ENCODE measurements at places on chromosomes 6 and 20.

DNA sequence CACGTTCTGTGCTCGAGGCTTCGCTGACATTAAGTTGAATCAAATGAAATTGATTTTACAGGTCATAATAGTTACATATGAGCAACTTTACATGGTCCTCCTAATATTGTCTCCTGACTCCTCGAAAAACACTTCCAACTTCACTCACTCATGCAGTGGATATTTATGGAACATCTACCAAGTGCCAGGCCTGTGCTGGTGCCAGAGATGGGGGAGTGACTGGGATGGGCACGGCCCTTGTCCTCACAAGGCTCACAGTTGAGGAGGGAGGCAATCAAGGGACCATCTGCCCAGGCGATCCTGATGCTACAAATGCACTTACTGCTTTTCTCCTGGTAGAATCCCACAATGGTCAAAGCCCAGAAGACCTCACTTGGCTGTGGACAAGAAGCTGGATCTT, 426.4 kb downstream of the PREX1 start:
- no peak for DNase-seq

GRCh38 chr6:13249817-13250216, 78.5 kb downstream of the TBC1D7 start:
- no peak for DNase-seq

DNA sequence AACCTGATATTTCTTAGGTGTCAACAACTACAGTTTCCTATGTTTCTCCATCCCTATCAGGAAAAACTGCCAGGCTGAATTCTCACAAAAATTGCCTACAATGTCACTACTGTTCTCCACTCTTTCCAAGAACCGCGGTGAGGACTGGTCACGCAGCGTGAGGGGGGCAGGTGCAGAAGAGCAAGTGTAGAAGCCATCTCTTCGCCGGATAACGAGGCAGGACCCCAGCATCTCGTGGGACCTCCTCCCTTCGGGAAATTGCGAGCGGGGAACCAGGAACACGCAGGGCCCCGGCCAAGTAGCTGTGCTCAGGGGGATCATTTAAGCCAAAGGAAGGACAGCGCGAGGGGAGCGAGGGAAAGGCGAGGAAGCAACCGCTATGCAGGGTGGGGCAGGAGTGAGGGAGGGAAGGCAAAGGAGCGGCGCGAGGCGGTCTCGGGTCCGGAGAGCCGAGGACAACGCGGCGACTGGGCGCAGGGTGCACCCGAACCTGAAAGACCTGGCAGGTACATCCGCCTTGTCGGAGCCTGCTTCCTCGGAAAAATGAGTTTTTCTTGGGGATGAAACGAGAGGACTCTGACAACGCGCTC, 559 bp downstream of the APMAP start:
- DNase-seq = no peak

DNA sequence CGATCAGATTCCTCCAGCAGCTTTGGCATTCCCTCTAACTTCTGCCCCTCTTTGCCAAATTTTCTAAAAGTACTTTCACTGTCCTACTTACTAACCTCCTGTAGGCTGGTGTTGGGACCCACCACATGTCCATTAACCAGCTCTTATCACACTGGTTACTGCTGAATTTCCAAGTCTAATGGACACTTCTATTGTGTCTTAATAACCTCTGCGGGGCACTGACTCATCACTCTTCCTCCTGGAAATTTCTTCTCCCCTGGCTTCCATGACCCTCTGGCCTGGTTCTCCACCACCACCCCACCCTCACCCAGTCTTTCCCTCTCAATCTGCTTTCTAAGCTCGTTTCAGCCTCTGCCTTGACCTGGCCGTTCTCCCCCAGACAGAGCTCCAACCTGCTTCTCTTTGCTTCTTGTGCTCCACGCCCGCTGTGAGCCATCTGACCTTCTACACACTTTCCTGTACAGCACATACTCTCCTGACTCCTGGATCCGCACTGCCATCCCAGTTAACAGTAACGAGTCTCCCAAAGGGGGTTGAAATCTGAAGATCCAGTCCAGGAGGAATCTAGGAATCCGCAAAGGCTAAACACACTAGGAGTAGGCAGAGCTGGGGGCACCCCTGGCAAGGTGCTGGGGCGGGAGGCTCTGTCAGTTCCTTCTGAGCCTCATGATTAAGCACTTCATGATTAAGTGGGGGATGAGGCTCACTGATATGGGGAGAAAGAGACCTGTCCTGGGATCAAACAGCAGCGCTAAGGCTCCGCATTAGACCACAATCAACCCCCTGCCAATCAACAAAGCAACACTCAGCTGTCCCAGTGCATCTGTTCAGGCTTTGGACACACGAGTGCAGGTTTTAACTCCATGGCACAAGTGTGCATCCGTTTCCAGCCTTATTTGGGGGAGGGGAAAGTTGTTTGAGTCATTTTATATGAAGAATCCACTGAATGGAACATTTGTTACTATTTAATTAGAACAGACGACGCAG, 146.3 kb downstream of the LY86 start:
- no peak for DNase-seq

GRCh38 chr6:14306151-14306906, 188.8 kb downstream of the CD83 start:
- no peak for DNase-seq

- DNase-seq = no peak
Observed at GRCh38 chr6:42979523-42980177, 669 bp upstream of the PEX6 start.

GRCh38 chr6:138417493-138418117, 13.6 kb downstream of the HEBP2 start:
- DNase-seq = no peak

- no peak for DNase-seq
Observed at GRCh38 chr20:14673164-14673563, 335.8 kb upstream of the FLRT3 start.

DNA sequence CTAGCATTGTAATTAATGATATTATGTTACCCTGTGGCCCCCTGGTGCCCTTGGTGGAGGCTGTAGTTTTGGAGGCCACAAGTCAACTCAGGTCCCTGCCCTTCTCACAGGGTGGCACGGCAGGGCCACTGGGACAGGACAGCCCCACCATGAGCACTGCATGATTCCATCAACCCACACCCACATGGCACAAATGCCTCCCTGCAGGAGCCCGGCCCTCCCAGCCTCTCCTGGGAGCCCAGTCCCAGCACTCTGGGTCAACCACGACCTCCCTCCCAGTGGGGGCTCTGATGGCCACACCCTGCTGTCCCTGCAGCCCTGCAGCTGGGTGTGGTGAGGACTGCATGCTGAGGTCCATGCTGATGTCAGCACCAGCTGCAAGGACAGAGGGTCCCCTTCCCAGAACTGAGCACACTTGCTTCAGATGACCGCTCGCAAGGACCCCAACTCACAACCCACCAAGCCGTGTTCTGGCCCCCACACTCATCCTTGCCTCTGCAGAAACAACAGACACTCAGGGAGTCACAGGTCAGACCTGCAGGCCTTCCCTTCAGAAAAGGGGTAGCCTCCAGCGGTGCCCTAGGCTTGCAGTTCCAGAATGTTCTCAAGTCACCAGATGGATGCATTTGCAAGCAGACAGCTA, 15.7 kb upstream of the CST7 start:
- DNase-seq = no peak

DNA sequence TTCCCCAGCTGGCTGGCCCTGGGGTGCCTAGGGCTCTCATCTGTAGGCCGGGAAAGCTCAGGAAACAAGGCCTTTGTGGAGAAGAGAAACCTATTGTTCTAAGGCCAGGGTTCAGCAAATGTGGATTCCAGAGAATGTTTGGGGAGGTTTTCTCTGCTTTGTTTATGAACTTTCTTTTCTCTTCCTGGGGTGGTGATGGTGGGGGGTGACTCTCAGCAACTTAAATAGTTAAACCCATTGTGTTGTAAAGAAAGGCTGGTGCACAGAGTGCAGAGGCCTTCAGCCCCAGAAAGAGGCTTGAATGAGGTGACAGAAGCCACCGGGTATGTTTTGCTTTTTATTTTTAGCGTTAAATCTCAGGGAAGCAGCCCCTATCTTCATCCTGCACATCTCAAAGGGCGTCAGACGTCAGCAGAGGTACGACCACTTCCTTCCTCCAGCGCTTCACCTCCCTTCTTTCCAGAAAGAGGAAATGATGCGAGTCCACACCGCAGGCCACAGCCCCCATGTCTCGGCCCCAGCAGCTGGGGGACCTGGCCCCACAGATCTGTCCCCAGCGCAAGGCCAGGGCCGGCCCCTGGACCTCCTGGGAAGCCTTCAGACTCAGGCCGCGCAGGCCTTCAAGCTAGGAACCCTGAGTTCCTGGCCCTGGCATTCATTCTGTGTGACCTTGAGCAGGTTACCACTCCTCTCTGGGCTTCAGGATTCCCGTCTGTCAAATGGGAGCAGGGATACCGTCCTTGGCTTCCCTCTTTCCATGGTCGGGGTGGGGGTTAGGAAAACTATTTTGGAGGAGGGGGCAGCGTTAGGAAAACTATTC, 605 bp upstream of the PPP1R16B start:
- DNase-seq = no peak

DNA sequence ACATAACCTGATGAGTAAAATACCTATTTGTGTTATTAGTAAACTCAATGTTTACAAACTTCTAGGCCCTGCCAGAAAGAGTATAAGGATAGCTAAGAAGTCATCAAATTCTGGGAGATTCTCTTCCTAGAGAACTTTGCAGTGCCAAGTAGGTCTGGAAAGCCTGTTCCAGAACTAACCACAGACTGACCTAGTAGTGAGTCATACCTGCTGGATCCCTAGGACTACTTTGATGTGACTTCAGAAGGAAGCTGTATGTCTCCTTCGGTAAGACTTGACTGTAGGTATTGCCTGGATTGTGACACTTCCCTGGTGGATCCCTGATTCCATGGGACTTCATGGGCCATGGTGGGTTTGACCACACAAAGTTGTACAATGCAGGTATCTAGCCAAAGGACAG, 131.7 kb downstream of the DNAH8 start:
- no peak for DNase-seq

GRCh38 chr6:159090530-159091480, 46.0 kb upstream of the TAGAP start:
- DNase-seq = no peak

DNA sequence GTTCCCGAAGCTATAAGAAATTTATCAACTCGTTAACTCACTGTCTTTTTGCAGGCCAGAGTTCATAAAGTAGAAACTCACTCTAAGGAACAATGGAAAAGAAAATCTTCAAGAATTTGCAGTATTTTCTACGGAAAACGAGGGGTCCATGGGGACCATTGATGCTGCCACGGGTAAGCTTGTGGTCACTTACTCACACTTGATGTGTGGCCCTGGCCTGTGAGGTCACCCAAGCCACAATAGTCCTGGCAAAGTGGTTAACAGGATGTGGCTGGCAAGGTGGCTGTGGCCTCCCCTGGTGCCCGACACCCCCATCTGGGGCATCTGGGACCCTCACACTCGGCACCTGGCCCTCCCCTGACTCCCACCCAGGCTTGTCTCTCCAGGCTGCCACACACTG, 123.4 kb downstream of the C6orf118 start:
- DNase-seq = no peak

DNA sequence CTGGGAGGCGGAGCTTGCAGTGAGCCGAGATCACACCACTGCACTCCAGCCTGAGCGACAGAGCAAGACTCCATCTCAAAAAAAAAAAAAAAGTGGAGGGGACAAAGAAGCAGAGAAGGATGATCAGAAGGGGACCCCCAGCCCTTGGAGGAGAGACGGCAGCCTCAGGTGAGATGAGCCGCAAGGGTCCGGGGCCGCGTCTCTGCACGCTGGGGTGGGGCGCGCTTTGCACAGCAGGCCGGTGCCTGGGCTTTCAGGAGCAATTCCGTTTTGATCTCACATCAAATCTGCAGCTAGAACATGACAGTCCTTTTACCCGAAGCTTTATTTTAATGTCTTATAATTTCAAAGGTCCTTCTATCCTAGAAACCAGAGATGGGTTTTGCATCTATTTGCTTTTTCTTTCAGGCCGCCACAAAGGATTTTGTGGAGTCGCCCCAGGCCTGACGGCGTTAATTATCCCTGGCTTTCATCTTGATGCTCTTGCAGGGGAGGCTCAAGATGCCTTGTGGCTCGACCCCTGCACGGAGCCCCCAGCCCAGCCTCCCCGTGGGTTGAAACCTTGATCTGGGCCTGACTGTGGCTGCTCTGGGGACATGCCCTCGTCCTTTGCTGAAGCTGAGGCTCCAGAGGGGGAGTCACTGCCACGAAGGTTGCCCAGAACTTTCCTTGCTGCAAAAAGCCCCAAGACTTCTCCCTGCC, 17.3 kb downstream of the HRH3 start:
- no peak for DNase-seq

DNA sequence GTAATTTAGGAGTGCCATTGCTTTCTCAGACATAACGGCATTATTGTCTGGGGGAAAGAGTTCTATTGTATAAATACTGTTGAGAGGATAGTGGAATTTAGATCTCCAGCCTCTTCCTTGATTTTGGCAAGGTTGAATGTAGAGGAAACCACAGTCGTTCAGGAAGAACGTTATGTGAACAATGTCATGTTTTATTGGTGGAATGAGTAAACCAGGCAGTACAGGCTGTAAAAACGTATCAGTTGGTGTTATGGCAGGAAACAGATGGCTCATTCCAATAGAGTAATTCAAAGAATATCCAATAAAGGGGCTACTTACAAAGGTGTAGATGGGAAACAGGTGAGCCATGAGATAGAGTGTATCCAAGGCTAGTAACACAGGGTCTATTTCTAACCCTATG, 123.6 kb upstream of the SLC35B3 start:
- no peak for DNase-seq

GRCh38 chr6:14129575-14129974, 12.0 kb downstream of the CD83 start:
- DNase-seq = no peak

- DNase-seq = no peak
Observed at GRCh38 chr6:143872201-143872600, 7.9 kb downstream of the ZC2HC1B start.

- no peak for DNase-seq
Observed at GRCh38 chr20:45157962-45158361, 16.7 kb upstream of the PI3 start.

- no peak for DNase-seq
Observed at GRCh38 chr20:45833030-45833882, at the start of gene SNX21. Gene SNX21 (plus strand): TSS chr20:45833799. CDS start chr20:45833920, 121 bp downstream.

GRCh38 chr6:110255211-110255750, 75.1 kb downstream of the CDC40 start:
- no peak for DNase-seq

DNA sequence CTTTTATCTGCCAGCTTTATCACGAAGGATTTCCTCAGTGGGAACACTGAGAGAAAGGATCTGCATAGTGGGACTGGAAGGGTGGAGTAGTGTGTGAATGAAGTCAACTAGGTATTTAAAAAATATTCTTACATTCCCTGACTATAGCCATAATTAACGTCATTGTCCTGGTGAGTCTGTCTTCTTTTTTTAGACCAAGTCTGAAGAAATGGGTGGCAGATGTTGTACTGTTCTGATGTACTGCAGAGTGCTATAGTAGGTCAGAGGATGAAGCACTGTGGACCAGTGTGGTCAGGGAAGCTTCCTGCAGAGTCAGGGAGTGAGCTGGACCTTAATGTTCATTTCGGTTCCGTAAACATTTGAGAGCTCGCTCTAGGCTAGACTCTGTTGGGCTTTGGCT, 11.9 kb downstream of the TULP4 start:
- DNase-seq = no peak

DNA sequence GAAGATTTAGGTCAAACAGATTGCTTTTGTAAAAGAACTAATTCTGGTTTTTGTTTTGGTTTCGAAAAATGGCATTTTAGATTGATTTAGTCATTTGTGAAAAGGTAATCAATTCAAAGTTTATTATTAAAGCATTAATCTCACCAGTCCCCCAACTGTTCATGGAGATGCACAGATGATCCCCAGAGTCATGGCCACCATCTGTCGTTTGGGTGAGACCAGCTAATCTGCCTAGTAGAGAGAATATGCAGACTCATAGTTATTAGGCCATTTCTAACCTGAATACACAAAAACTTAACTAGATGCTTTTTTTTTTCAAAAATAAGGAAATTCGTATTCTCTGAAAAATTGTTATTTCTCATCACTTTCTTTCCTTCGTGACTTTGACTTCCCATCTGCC, 58.1 kb downstream of the C6orf58 start:
- no peak for DNase-seq
